Large intestine (tissue), 12 donors: ENCODE measurements at places on chromosomes 7 and 10.
A peak's percentile ranks its signal among the peaks of the same experiment; 100 is the strongest.

- DNase-seq = no peak
Observed at GRCh38 chr7:55094092-55094690, 75.4 kb downstream of the EGFR start.

DNA sequence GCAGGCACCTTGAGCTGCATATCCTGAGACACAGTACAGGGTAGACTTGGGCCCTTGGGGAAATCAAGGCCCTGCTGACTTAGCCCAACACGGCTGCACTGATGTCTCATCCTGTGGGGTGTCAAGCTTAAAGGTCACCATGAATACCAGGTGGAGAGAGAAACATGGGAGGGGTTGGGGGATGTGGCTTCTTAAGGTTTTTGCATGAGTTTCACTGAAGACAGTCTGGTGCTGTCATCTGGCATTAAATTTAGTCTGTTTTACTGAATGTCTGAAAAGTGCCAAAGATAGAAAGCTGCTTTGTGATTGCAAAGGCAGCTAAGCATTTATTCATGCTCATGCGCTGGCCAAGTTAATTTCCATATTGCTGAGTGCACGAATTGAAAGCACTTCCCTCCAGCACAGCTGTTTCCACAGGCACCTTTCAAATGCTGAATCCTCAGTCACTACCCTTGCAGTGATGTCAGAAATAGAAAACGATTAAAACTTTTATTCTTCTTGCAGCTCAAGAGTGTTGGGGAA is 102.1 kb downstream of the OSBPL3 start:
- no peak for DNase-seq

DNA sequence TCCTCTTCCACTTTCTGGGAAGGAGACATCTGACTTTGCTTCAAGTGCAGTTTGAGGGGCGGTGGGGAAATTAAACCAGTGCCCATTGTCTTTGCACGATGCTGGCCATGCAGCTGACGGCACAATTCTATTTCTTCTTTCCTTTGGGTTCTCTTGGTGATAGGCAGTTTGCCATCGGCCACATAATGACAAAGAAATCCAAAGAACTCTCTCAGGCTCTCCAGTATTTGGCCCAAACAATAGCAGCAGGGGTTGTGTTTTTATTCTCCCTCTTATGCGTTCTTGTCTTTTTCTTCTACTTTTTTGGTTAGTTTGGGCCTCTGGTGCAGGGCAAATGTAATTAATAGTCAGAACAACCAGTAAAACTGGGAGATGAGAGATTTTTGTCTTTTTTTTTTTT is 147.0 kb downstream of the EMX2 start:
- no peak for DNase-seq

- DNase-seq = peak; percentile 53
Observed at GRCh38 chr10:5545778-5546710, 21.3 kb downstream of the CALML3 start.

GRCh38 chr7:158869876-158870275 is 13.5 kb downstream of the DYNC2I1 start:
- no peak for DNase-seq

DNA sequence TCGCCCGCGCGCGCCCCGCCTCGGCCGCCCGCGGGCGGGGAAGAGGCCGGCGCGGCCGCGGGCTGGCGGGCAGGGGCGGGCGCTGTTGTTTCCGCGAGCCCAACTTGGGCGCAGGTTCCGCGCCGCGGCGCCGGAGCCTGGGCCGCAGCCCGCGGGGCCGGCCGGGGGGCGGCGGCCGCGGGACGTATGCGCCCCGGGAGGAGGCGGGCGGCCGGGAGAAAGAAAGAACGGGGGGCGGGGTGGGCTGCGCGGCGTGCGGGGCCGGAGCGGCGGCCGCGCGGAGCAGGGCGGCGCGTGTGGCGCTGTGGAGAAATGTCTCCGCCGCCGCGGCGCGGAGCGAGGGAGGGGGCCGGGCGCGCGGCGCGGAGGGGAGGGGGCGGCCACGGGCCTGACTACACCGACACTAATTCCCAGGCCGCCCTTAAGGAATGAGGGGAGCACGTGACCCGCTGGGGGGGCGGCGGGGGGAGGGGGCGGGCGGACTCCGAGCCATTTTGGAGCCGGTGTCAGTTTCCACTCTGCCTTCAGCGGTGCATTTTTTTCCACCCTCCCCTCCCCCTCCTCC is at the start of gene BMI1:
Gene BMI1, plus strand, starts transcription at position 509 of the 565 bp plus-strand sequence. CDS start 5,351 bp downstream, outside the sequence.
- DNase-seq = peak; percentile 44

GRCh38 chr10:5692461-5693358 is 8.1 kb downstream of the TASOR2 start:
- peak; percentile 78 for DNase-seq

DNA sequence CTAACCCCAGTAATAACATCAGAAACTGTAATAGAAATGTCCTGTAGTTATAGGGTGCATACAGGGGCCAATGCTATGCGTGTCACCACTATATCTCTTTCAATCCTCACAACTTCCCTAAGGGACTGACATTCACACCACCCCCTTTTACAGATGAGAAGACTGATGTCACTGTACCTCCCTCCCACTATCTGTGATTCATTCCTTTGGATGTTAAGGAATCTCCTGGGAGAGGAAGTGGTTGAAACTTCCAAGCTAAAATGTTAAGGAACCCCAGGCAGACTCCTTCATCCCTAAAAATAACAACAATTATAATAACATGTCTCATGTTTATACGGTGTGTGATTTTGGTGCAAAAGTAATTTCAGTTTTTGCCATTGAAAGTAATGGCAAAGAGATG is 5.4 kb downstream of the COL13A1 start:
- DNase-seq = no peak

DNA sequence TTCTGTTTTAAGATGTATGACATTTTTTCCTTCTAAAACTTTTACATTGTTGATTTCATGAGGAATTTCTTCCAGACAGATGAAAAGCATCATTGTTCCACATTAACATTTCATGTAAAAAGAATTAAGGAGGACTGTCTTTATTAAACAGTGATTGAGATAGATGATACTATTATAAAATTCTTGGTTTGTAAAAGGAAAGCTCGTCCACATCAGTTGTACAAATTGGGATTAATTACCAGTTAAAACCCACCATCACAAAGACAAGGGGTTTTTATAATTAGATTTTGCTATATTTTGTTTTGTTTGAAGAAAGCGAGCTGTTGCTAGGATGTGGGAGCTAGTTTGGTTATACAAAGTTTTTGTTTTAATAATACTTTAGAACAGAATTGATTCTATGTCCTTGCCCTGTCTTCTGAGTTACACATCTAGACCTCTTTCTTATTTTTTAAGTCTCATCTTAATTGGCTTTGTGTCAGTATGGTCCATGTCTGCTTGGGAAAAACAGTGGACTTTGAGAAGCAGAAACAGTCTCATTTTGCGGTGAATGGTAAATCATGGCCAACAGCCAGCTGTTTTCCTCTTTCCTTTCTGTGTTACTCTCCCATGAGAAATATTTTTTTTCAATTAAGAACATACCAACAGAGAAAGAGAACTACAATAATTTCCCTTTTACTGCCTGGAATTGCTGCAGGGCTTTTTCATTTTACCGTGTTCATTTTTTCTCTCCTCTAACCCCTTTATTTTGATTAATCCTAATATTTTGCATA is 3.2 kb downstream of the TES start:
- peak; percentile 13 for DNase-seq

GRCh38 chr7:51335057-51335456 is 18.4 kb upstream of the COBL start:
- no peak for DNase-seq

DNA sequence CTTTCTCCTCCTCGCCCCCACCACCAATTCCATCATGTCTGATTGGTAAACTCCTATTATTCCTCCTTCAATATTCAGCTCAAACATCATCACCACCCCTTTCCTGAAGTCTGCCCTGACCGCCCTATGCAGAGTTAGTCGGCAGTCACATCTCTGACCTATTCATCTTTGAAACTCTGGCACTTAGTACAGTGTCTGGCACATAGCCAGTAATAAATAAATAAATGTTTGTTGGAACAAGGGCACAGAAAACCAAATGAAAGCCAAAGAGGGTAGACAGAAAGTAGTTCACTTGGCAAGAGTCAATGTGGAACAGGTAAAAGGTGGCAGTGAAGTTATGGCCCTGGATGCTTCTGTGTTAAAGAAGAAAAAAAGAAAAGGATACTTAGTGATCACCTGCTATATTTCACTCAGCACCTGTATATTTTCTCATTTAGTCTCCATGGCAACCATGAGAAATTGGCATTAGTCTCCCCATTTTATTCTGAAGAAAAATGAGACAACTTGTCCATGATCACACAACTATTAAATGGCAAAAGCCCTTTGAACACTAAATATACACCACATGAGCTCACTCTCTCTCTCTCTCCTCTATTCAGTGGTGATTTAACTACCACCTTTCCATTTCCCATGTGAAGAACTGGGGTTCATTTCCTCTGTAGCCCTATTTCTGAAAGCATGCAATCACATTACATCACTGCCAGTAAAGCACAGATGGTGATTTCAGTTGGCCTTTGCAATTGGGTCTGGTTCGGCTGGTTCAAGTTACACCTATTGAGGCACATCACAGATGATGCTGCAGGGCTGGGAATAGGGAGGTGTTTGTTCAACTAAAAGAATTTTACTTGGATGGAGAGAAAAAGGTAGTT is 25.3 kb downstream of the CHCHD3 start:
- DNase-seq = no peak

DNA sequence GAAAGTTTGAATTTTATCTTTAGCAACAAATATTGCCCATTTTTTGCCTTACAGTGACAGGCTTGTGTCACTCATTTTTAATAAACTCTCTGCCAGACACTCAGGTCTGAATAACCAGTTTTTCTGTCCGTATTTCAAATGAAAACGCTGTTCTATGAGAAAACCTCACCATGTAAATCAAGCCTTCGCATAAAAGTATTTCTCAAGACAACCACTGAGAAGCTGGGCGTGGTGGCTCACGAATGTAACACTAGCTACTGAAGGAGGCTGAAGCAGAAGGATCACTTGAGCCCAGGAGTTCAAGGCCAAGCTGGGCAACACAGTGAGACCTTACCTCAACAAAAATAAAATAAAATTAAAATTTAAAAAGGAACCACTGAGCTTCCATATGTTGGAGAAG is 339.3 kb downstream of the PARD3 start:
- no peak for DNase-seq

DNA sequence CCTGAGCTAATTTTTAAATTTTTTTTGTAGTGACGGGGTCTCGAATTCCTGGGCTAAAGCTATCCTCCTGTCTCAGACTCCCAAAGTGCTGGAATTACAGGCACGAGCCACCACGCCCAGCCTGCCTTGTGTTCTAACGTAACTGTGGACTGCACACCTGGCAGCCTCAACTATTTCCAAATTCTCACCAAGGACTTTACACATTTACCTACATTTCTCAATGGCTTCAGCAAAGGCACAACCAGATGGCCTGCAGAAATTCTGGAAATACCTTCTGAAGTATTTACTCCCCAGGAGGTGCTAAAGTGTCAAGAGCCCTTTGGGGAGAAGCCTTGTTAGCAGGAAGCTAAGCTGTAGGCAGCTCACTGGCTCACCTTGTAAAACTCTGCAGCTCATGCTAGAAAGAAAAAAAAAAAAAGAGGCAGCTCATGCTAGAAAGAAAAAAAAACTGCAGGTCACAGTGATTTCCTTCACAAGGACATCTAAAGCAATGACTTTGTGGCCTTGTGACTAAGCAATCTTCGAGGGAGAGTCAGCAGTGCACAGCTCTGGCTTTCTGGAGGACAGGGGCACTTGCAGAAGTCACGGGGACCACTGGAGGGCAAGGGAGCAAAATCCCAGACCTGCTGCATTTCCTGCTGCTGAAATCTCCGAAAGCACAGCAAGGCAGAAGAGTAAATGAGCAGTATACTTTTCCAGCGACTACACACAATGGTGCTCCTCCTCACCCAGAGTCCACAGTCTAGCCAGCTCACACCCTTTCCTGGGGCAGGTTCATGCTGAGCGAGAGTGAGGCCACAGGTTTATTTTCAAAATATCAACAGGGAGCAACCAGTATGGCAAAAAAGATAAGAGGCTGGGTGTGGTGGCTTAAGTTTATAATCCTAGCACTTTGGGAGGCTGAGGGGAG is 40.4 kb downstream of the BAIAP2L1 start:
- peak; percentile 98 for DNase-seq

GRCh38 chr10:95327367-95327766 is 36.6 kb upstream of the PDLIM1 start:
- DNase-seq = peak; percentile 61

GRCh38 chr7:142939226-142939910 is at the start of gene LLCFC1:
Gene LLCFC1, plus strand, starts transcription at chr7:142939484. Its CDS starts 138 bp downstream, at chr7:142939622.
- peak; percentile 15 for DNase-seq

- no peak for DNase-seq
Observed at GRCh38 chr7:159107161-159107892, 37.3 kb downstream of the VIPR2 start.

GRCh38 chr10:101851411-101852116 is 8.0 kb upstream of the KCNIP2 start:
- DNase-seq = no peak

- DNase-seq = no peak
Observed at GRCh38 chr10:47288916-47289495, 11.0 kb upstream of the GDF10 start.

DNA sequence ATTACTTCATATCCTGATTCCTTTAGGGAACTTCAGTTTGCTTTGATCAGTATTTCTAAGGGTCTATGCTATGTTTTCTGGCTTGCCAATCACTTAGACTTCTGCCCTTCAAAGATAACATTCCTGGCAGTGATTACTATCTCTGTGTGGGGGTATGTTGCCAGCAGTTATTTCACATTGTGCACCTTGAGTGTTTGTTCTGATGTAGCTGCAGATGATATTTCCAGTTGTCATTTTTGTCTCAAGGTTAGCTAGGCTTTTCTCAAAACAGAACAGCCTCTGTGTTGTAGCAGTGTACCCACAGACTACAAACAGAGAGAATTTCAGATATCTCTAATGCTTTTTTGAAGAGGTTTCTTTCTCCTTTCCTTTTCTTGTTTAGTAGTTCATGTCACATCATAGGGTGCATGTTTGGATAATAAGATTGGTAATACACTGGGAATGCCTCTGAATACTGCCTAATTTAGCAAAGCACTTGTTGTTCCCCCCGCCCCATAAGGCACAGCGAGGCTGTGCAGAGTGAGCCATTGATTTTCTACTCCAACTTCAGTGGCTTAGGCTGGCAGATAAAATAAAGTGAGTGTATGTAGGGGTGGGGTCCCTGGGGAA is 134.7 kb upstream of the AGR3 start:
- DNase-seq = no peak

DNA sequence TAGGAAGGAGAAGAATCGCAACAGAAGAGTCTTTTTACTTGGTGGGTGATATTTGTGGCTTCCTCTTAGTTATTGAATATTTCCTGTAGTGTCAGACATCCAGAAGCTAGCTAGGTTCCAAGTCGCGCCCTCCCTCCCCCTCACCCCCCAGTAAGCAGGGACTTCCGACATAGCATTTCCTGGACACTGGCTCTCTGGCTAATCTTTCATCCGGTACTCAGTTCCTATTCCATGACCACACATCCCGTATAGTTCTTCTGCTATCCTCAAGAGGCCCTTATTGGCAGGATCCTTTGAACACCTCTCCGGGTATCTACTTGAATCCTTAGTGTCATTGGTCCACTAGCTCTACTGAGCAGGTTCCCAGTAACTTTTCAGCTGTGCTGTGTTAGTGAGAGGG is 167.8 kb downstream of the HDAC9 start:
- no peak for DNase-seq

DNA sequence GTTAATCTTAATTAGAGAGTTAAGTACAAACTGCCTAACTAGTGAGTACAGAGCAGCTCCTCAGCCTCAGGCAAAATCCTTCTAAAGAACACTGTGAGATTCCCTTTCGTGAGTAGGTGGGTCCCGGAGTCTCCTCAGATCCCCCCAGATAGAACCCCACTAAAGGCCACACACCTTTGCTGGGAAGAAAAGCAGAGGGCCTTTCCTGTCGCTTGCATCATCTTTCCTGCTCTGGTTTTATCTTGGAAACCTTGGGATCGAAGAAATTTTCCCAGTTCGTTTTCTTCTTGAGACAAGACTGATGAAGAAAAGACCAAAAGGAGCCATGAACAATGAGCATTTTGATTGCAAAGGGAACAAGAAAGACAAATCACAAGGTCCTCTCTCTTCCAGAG is 40.9 kb downstream of the ICA1 start:
- no peak for DNase-seq
